Stimulated activated CD8-positive, alpha-beta memory T cell treated with anti-CD3 and anti-CD28 coated beads, Interleukin-2, amount 100 ng/mL, for 1 hour (primary cell): ENCODE measurements at places on chromosomes 5 and 9.
A peak's percentile ranks its signal among the peaks of the same experiment; 100 is the strongest.

DNA sequence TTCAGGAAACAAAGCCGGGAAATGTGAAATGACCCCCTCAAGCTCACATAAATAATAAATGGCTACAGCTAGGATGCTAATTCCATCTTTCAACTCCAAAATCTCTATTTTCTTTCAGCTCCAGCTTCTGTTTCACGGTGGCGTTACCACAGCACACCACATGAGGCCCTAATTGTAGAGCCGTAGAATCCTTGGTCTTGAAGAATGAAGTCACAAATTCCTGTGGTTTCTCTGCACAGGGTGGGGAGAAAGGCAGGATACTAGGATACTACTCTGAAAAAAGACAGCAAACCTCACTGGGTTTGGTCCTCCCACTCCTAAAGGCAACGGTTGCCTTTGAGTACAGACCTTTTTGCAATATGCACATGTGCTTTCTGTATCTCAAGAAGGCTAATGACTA, 13.9 kb upstream of the RARS1 start:
- no peak for DNase-seq

- DNase-seq = no peak
Measured at GRCh38 chr5:127386557-127386956, 96.0 kb downstream of the MEGF10 start.

DNA sequence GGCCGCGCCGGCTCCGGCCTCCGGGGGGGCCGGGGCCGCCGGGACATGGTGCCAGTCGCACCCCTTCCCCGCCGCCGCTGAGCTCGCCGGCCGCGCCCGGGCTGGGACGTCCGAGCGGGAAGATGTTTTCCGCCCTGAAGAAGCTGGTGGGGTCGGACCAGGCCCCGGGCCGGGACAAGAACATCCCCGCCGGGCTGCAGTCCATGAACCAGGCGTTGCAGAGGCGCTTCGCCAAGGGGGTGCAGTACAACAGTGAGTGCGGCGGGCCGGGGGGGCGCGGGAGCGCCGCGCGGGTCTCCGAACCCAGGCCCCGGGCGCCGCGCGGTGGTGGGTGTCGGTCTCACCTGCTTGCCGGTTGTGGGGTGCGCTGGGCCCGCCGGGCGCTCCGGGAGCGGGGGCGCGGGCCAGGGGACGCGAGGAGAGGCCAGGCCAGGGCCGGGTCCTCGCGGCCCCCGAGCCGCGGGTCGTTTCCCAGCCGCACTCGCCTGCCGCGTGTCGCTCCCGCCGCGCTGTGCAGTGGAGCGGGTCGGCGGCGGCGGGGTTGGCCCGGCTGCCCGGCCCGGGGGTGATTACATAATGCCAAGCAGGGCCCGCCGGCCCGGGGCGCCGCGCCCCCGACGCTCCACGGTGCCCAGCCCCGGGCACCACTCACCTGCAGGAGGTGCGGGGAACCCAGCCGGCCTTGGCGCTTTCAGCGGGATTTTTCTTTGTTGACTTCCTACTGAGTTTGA, 492 bp downstream of the RABL6 start:
- DNase-seq = peak; percentile 28

DNA sequence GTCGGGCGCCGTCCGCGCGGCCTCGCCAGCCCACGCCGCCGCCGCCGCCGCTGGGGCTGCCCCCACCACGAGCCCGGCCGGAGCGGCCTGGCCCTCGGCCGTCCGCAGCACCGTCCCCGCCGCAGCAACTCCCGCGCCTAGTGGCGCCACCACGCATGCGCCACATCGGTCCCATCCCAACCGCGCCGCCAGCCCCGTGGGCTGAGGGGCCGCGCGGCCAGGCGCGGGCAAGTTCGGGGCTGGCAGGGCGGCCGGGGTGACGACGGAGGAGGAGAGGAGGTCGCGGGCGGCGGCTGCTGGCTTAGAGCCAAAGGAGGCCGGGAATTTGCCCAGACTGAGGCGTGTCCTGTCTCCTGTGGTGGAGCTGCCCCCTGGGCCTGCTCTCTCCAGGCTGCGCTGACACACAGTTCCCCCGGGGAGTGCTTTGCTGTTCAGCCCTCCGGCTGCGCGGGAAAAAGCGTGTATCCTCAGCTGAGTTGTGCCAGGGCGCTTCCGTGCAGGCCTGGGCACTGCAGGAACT, at the start of gene TUSC1:
Gene TUSC1 (minus strand): TSS at position 298 of the 520 bp plus-strand sequence. CDS start 132 bp downstream, at position 166.
- no peak for DNase-seq

- DNase-seq = no peak
Measured at GRCh38 chr5:171657473-171657872, 128.1 kb upstream of the SMIM23 start.

- DNase-seq = no peak
Measured at GRCh38 chr5:37206736-37207135, 42.4 kb downstream of the CPLANE1 start.

GRCh38 chr5:125276096-125276495, 529.7 kb upstream of the ZNF608 start:
- DNase-seq = no peak

GRCh38 chr9:134139081-134139480, 3.2 kb downstream of the WDR5 start:
- DNase-seq = no peak

- DNase-seq = peak; percentile 62
Measured at GRCh38 chr9:127578952-127579853, 32.9 kb upstream of the STXBP1 start.

DNA sequence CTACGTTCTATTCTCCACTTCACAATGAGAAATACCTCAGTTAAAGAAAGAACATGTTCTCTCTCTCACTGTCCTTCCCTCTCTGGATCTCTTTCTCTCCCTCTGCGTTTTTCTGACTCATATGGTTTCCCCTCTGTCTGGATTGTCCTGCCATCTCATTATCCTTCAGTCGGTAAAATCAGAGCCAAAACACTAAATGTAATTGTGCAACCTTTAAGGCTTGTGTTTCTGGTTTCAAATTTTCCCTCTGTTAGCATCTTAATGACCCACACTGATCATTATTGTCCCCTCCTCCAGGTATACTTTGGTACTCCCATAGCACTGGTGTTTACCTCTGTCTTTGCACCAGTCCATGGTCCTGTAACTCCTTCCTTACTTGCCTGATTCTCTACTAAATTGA, 509.4 kb upstream of the C9orf72 start:
- no peak for DNase-seq

DNA sequence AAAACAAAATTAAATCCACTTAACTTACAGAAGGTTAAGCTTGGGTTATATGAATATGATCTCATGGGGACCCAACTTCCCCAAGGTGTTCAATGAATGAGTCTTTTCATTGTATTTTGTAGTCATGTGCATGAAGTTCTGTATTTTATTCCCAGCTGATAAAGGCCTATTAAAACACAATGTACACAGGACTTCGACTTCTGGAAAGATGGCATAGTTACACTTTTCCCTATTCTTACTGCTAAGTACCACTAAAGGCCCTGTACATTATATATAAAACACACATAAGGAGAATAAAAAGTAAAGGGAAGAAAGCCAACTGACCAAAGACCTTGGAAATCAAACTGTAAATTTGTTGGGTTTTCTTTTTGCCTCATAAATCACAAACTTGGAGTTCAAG, 222.4 kb downstream of the SAXO1 start:
- DNase-seq = no peak

GRCh38 chr9:126126807-126127206, 199.8 kb upstream of the MVB12B start:
- DNase-seq = no peak

DNA sequence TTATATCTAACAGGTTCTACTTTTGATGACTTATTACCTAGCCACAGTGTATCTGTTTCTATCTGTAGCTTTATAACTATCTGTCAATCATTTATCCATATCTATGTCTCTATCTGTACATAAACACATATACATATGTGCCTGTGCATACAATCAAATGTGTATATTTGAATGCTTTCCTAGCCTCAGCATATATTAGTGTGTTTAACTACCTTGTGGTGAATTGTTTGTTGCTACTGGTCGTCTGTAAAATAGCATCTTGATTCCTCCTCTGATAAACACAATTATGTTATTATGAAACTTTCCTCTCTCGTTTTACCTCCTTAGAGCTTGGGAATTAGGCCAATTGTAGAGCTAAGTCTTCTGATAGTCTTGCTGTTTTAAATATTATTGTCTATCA, 44.4 kb downstream of the PARP8 start:
- DNase-seq = no peak

DNA sequence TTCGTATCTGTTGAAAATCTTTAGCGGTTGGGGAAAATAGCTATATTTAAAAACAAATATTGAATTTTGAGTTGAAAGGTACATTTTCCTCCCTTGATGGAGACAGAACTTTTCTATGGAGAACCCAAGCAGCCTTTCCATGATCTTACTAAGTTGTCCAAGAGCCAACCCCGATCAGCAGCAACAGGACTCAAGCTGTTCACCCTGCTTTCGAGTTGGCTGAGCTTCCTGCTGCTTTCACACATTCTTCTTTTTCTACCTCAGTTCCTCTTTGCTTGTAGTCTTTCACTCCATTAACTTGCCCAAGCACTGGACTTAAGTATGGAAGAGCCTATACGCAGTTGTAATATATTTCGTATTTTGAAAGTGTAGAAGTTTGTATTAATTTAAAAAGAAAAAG, 59.4 kb downstream of the IL6ST start:
- no peak for DNase-seq

DNA sequence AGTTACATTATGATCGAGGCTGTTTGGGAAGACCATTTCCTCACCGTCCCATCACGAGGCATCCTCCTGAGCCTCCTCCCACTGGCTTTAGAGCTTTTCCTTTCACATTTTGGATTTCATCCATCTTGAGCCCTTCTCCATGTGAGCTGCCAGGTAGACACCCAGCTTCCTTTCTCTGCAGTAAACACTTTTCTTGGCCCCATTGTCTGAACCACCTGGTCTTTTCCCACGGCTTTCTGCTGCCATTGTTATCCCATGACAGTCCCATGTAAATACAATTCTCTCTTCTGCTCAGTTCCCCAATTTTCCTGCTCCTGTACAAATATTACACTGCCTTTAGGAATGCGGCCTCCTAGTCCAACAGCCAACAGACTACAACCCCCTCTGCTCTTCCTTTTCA, 24.1 kb downstream of the UBE2QL1 start:
- no peak for DNase-seq

DNA sequence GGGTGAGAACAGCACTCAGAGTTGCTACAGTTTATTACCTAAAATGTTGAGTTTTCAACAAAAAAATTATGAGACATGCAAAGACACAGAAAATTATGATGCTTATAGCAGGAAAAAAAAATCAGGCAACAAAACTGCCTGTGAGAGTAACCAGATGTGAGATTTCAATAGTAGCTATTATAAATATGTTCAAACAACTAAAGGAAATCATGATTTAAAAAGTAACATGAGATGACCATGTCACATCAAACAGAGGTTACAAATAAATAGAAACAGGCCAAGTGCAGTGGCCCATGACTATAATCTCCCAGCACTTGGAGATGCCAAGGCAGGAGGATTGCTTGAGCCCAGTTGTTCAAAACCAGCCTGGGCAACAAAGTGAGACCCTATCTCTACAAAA, 12.1 kb upstream of the RIMOC1 start:
- no peak for DNase-seq

GRCh38 chr5:157603333-157604190, 28.0 kb upstream of the ADAM19 start:
- peak; percentile 17 for DNase-seq

DNA sequence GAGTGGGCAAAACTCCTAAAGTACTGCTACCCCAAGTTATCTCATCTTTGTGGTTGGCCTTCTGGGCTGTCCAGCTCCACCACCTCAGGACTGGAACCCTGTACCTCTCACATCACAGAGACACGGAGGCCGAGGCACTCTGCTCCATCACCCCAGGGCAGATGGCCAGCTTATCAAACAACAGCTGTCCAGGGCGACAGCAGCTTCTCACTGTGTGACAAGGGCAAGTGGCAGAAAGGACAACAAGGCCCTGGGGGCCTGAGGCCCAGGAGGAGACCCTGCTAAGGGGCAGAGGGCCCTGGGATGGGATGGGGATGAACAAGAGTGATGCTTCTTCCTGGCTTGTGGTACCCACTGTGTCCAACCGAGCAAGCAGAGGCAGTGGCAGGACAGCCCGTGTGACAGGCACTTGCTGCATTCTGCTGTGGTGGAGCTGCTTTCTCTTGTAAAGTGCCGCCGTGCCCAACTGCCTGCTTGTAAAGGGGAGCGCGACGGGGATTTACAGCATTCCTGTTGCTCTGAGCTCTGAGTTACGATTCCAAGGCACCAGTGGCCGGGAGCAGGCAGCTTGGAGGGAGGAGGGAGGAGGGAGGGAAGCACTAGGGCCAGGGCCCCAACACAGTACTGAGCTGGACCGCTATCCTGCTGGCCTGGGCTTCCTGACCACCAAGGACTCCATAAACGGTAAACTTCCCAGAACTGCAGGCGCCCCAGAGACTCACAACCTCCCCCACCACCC, 71.2 kb downstream of the SHB start:
- no peak for DNase-seq

DNA sequence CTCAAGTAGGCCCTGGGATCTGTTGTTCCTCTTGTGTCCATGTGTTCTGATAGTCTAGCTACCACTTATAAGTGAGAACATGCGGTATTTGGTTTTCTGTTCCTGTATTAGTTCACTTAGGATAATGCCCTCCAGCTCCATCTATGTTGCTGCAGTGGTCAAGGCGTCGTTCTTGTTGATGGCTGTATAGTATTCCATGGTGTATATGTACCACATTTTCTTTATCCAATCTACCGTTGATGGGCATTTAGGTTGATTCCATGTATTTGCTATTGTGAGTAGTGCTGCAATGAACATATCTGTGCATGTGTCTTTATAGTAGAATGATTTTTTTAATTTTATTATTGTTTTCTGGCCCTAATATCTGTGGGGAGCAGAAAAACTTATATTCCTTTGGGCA, 74.3 kb downstream of the MAT2B start:
- no peak for DNase-seq

DNA sequence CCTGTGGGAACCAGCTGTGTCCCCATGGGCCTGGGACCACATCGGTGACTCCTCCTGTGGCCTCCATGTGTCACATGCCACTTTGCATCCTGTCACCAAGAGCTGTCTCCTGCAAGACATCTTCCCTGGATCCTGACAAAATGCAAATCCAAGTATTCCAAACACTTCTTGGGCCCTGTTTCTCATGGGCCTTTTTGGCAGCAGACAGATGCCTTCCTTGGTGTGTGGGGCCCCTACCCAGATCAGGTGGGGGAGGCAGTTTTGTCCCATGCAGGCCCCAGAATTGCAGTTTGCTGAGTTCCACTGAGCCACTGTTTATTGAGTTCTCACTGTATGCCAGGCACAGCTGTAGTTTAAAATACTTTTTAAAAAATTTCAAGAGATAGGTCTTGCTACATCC, 62.5 kb upstream of the GABRP start:
- no peak for DNase-seq
